Germinal center (tissue), 1 donor: ENCODE measurements at places on chromosomes 13 and 19.
A peak's percentile ranks its signal among the peaks of the same experiment; 100 is the strongest.

GRCh38 chr19:51364200-51365106, 1.7 kb downstream of the ETFB start:
- no peak for DNase-seq

GRCh38 chr19:13511947-13512346, 5.7 kb upstream of the CACNA1A start:
- no peak for DNase-seq

GRCh38 chr13:99639126-99639525, 137.9 kb downstream of the TM9SF2 start:
- DNase-seq, result no peak

DNA sequence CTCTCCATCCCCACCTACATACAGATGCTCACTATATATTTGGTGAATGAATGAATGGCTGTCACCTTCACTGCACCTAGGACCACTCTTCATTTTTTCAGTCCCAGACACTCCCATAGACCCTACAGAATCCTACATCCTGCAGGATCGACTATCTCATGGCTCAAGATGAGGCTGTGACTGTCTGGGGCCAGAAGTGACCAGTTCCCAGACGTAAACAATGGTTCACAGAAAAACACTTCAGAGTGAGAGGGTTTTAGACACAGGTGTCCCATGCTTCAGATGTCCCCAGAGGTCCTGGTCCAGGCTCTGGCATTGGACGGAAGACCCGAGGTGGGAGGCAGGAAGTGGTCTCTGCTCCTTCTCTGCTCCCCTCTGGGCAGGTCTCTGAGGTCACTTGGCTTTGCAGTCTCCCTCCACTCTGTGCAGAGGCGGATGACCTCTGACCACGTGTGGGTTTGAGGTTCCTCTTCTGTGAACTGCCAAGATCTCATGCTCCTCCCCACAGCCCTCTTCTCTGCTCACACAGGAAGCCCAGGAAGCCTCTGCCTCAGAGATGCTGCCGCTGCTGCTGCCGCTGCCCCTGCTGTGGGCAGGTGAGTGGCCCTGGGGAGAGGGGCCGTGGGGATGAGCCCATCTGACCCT, 24.9 kb downstream of the SIGLEC7 start:
- no peak for DNase-seq

- DNase-seq, result no peak
Observed at GRCh38 chr13:28501547-28501946, 6.6 kb upstream of the FLT1 start.

DNA sequence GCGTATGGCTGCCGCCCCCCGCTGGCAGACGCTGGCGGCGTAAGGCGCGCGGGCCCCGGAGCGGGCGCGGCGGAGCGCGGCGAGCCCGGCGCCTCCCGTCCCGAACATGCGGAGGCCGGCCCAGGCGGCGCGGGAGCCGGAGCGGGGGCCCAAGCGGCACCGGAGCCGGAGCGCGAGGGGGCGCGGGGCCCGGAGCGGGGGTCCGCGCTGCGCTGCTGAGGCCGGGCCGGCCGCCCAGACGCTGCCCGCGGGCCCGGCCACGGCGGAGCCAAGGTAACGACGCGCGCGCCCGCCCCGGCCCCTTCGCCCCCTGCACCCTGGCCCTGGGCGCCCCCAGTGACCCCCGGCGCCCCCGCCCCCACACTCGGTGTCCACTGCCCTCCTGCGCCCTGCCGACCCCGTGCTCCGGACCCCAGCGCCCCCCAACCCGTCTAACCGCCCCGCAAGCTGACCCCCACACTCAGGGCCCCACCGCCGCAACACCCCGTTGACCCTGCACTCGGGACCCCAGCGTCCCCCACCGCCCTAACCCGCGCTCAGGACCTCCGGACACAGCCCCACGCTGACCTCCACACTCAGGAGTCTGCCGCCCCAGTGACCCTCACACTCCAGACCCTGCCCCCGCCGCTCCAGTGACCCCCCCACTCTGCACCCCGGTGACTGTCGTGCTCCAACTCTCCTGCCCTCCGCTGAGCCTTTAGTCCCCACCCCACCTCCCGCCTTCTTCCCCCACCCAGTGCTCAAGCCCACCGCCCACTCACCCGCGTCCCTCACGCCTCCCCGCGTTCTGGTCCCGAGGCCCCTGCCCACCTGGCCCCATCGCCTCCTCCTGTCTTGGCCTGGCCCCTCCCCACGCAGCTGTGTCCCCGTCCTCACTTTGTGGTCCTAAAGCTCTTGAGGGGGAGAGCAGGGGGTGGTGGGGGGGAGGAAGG, at the start of gene CSNK1G2:
CSNK1G2 (plus strand) TSS at position 27 of the 932 bp plus-strand sequence. CDS start 28,601 bp downstream, outside the sequence.
- no peak for DNase-seq

DNA sequence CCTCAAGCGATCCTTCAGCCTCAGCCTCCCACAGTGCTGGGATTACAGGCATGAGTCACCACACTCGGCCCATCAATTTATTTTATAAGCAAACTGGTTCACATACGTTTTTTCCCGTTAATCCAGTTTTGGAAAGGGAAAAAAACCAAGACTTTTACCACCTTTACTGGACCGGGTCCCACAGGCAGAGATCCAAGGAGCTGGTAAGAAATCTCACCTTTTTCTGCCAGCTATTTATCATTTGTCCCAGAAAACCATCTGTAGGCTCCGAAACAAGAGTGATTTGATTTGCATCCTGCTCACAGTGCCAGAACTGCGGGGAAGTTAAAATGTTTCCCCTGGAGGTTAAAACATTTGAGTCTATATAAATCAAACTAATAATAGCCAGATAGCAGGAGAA, 6.3 kb upstream of the FUT2 start:
- no peak for DNase-seq

DNA sequence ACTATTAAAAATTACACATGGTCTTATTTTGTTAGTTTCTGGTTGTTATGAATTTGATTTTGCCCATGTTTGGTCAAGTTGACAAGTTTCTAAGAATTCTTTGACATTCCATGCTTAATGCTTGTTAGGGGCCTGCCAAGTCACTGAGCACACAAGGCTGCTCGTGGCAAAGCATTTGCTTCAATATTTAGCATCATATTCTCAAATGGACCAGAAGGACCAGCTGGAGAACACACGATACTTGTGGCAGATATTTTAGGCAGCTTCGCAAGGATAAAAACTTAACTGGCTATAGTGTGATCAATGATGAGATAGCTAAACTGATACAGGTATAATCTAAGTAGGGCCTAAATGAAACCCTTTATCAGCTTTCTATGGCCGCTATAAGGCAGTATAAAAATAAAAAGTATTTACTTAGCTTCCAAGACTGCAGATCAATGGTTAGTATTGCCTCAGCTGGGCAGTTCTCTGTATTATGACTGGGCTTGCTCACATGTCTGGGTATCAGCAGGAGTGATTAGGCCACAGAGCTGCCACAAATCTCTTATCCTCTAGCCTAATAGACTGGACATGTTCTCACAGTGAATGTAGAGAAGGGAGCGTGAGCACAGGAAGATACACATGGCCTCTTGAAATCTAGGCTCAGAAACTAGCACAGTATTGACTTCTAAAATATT, 155.9 kb upstream of the SPRY2 start:
- no peak for DNase-seq

DNA sequence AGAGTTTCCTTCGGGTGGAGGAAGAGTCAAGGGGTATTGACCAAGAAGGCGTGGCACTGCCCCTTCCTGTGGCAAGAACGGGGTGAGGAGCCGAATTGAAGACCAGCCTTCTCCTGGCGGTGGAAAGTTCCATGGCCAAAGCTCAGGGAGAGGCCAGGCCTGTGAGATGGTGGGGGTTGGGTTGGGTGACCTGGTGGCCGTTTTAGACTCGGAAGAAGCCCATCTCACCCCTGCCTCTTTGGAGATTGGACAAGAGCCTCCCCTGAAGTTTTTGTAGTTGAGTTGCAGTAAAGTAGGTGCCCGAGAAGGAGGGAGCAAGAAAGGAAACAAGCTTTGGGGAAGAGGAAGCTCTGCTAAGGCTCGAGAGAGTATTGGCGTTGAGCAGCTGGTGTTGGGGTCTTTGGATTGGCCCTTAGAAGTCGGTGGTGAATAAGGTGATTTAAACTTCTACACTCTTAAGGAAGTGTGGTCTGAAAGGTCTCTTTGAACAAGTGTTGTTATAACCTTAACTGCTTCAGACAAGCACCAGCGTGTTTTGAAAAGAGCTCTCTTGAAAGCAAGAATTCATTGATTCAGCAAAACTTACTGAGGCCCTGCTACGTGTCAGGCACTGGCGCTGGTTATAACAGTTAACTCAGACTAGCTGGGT, 964 bp downstream of the SPINT2 start:
- DNase-seq, result peak; percentile 48

- no peak for DNase-seq
Observed at GRCh38 chr13:70051531-70051930, 56.1 kb upstream of the ATXN8OS start.

DNA sequence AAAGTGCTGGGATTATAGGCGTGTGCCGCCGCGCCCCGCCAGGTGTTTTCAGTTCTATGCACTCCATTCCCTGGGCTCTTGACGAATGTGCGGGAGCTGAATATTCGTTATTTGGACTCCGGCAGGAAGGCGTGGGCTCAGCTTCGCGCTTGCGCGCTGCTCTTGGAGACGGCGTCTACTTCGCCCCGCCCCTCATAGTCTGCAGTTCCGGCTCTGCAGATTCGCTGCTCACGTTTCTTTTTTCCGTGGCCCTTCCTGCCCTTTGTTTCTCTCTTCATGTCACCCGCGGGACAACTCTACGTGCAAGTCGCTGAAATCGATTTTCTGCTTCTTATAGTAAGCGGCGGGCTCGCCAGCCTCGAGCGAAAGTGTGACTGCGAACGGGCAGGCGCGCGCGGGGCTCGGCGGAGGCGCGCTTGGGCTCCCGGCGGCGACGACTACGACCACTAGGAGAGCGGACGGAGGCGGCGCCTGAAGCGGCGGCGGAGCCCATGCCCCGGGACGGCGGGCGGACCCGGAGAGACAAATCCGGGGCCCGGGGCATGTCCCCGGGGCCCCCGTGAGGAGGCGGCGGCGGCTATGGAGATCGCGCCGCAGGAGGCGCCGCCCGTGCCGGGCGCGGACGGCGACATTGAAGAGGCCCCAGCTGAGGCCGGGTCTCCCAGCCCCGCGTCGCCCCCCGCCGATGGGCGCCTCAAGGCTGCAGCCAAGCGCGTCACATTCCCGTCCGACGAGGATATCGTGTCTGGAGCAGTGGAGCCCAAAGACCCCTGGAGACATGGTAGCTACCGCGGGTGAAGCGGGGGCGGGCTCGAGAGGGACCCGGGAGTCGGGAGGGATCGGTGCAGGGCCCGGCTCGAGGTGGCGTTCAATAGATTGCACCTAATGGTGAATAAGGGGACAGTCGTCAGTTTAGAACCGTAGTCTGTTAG, at the start of gene PPP1R37:
PPP1R37 (plus strand) TSS at position 433 of the 932 bp plus-strand sequence; CDS start at position 580, 147 bp downstream.
- peak; percentile 96 for DNase-seq

DNA sequence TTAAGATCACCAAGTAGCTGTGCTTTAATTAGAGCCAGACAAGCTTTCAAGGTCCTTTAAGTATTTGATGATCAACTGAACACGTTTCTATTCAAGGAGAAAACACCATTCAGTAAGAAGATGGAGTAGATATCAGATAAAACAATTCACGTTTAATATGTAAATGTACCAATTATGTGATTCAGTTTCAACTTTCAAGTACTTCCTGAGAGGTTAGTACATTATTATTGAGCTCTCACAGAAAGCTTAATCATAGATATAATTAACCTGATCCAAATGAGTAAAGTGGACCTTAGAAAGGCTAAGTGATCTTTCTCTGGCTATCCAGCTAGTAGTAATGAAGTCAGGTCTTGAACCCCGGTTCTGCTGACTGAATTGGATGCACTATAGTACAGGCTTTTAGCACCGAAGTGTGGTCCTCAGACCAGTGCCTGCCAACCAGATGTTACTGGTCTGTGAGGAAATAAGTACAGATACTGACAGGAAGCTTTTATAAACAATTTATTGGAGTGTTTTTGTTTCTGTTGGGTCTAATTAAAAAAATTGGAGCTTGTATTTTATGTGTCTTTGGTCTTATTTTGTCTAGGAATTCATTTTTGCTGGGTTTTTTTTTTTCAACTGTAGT, 10.2 kb downstream of the CLN5 start:
- no peak for DNase-seq

- peak; percentile 75 for DNase-seq
Observed at GRCh38 chr19:46529622-46530451, 34.2 kb upstream of the PNMA8B start.

- peak; percentile 82 for DNase-seq
Observed at GRCh38 chr19:51986309-51987291, at the start of gene ZNF350. TSS of gene ZNF350 (minus strand) at chr19:51986840. CDS start at chr19:51974360, 12,480 bp downstream.

DNA sequence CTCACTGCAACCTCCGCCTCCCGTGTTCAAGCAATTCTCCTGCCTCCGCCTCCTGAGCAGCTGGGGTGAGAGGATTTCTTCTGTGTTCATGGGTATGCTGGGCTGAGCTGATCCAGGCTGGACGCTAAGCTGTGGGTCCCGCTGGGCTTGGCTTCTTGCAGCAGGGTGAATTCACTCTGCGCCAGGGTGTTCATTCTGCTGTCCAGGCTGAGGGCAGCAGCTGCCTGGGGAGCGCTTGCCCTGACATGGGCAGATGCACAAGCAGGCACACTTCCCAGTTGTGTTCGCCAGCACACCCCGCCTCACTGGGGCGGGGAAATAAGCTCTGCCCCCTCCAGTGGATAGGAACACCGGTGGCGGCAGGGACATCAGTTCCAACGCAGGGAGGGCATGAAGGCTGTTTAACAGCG, 7.3 kb upstream of the INAFM1 start:
- no peak for DNase-seq

DNA sequence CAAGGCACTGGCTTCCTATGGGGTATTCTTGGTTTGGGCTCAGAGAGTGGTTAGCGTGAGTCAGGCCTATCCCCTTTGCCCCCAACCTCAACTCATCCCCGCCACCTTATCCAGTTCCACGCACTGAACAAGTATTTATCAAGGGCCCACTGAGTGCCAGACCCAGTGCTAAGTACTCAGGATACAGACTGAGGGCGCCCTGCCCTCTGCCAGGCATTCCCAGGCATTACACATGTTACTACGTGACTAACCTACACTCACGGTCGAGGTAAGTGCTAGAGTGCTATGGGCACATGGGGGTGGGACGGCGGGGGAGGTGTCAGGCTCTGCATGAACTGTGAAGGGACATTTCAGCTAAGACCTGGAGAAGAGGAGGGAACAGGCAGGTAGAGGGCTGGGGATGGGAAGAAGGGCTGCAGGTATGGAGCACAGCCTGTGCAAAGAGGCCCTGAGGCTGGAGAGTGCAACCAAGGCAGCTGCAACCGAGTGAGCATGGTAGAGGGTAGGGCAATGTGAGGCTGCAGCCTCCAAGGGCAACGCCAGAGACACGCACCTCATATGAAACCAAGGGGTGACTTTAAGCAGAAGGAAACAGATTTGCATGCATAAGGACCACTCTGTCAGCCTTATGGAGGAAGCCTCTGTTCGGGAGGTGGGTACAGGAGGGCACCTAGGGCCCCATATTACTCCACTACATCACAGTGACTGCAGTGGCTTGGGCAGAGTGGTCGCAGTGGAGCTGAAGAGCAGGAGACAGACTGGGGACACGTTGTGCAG, 22.5 kb downstream of the DHRS12 start:
- peak; percentile 33 for DNase-seq
